ENCODE measurements at places on chromosomes 5 and 9.

DNA sequence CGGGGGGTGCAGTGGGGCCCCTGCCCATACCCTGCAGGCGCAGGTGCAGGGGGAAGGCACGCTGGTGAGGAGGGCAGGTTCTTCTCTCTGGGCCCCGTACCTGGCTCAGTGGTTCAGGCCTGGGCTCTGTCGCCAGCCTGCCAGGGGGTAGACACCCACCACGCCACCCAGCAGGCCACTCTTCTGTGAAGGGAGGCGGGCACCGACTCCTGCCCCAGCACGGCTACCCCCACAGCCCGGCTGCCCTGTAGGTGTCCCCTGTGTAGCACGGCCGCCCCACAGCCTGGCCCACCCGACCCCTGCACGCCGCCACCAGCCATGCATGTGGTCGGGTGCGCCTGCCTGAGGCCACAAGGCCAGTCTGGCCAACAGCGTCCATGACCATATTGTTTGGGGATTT is 1.7 kb downstream of the LCN6 start:
- no peak for DNase-seq

- DNase-seq = no peak
Observed at GRCh38 chr9:104748359-104749031, 1.0 kb downstream of the NIPSNAP3A start.

DNA sequence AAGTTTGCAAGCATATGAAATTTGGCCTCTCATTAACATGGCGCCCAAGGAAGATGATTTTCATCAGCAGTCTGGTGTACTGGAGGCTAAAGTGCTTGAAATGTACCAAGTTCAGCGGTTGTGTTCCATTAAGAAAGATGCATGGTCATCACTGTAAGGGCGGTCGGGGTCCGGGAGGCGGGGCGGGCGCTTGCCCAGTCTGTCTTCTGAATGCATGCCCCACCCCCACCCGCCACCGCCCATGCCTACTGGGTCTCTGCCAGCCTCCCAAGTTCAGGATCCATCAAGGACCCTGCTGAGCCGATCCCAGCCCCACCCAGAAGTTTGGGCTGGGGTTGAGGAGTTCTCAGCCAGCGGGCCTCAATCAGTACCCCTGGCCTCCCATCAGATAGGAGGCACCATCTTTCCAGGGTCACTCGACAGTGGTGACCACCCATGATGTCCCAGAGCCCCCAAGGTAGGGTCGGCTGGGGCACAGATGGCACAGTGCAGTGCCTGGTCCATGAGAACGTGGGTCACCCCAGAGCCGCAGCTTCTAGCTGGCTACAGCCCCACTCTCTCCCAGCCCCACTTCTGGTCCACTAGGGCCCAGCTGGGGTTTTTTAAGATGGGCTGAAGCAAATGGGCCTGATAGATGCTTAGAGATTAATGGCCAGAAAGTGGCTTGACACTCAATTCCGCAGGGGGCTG is 24.4 kb upstream of the PRDM12 start:
- no peak for DNase-seq

GRCh38 chr5:92505925-92506324 is 1075.1 kb downstream of the NR2F1-AS1 start:
- no peak for DNase-seq

DNA sequence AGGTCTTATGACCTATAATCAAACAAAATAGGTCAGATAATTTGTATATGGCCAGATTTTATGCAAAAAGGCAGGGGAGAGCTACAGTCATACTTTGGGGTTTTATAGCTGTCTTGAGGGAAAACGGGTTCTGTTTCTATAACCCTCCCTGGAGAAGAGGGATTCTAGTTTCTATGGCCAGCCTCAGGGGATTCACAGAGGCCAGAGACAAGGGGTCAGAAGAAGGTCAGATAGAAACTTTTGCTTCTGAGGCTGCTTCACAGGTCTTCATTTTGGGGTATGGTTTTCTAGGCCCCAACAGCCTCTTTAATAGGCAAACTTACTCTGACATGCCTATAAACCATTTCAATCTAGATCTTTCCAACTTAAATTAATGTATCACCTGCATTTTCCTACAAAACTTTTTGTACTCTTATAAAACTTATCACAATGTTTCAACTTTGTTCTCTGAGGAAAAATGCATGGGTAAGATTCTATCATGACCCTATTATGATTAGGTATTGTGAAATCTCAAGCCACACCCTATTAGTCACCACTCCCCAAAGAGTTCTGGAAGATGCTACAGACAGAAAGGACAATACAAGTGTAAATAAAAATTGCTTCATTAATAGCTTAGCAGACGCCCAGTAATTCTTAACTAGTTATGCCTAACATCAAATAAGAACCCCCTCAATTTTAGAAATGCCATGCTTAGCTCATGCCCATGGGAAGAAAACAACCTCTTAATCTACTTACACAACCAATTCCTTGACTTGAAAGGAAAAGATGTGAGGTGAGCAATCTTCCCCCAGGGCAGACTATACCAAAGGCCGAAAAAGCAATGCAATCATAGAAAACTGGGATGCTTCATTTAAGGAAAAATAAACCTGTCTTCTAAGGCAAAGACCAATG is 396.6 kb downstream of the TLR4 start:
- DNase-seq = no peak

GRCh38 chr5:108181975-108182374 is 199.9 kb downstream of the FBXL17 start:
- DNase-seq = no peak

- no peak for DNase-seq
Observed at GRCh38 chr5:34674187-34674586, 18.1 kb downstream of the RAI14 start.

- DNase-seq = no peak
Observed at GRCh38 chr5:150847334-150847695, 994 bp downstream of the IRGM start.

DNA sequence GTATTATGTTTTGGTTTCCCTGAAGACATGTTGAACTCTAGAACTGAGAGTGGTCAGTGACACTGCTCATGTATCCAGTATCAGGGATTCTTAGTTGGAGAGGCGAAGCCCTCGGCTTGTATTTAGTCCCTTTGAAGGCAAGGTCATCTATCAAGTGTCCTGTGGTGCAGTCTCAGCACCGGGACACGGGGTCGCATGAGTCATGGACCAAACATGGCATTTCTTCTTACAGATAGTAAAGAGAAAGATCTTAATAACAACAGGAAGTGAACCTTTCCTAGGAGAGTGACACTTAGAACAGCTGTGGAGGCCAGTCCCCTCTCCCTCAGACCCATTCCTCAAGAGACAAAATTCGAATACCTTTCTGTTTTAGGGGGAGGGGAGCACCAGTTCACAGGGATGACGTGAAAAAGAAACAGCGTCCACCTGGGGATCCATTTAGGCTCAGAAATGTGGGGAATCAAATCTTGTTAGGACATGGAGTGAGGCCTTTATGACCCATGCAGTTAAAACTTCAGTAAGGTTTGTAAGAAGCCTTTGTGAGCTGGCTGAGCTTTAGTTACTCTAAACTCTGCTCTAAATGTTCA is 86.5 kb downstream of the ADGRV1 start:
- DNase-seq = no peak

DNA sequence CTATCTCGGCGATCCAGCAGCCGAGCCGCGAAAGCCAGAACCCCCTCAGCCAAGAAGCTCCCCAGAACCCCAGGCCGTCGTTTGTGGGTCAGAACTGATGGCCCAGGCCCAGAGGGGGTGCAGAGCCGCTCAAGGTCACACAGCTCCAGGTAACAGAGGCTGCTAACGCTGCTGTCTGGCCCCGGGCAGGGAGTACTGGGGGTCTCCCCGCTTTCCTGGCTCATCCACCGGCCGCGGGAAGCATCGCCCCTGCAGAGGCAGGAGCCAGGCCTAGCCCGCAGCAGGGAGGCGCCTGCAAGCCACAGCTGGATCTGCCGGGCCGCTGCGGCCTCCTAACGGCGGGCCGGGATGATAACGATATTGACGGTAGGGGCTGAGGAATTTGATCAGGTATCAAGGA is 39.4 kb upstream of the CTSV start:
- no peak for DNase-seq

GRCh38 chr5:154755361-154756008 is at the start of gene LARP1:
TSS of gene LARP1 (plus strand) at chr5:154755377. CDS start at chr5:154755758, 381 bp downstream.
- no peak for DNase-seq

DNA sequence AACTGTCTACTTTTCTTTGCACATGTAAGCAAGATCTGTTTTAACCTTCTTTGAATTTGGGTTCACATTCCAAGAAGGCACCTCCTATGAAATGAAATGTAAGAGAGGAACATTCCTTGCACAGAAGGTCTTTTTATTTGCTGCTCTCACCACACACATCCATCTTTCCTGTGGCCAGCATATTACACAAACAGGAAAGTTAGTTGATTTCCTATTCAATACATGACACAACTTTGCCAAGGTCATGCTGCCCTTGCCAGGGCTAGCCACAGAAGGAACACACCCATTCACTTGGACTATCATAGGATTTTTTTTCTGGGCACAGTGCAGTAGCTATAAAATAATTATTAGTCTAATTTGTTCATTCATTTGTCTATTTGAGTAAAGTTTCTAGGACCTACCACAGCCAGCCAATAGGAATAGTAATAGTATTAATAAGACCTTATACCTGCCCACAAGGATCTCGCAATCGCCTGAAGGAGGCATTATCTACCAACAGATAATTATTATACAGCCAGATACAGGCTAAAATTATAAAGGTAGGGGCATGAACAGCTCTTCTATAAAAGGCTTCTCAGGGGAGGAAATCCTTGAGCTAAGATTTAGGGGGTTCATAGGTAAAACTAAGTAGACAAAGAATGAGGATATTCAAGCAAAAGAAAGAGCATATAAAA is 78.1 kb upstream of the NREP start:
- no peak for DNase-seq

DNA sequence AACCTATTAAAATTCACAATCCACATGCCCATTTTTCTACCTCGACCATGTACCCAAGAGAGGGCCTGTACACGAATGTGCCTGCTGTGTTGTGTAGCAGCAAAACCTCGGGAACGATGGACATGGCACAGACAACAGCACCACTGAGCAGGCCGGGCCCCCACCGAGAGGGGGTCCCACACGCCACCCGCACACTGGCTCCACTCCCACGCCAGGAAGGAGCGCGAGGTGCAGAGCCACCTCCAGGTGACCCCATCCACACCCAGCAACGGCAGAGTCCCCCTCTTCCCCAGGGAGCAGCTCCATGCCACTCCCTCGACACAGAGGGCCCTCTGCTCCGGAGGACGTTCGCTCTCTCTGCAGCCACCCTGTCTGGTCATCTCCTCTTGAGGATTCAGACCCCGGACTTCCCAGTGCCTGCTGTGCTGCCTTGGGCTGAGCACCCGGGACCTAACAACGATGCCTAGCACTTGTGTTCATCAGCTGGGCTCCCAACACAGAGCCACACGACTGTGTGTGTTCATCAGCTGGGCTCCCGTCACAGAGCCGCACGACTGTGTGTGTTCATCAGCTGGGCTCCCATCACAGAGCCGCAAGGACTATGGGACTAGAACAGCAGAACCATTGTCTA is 25.3 kb upstream of the ADAMTS2 start:
- DNase-seq = no peak

DNA sequence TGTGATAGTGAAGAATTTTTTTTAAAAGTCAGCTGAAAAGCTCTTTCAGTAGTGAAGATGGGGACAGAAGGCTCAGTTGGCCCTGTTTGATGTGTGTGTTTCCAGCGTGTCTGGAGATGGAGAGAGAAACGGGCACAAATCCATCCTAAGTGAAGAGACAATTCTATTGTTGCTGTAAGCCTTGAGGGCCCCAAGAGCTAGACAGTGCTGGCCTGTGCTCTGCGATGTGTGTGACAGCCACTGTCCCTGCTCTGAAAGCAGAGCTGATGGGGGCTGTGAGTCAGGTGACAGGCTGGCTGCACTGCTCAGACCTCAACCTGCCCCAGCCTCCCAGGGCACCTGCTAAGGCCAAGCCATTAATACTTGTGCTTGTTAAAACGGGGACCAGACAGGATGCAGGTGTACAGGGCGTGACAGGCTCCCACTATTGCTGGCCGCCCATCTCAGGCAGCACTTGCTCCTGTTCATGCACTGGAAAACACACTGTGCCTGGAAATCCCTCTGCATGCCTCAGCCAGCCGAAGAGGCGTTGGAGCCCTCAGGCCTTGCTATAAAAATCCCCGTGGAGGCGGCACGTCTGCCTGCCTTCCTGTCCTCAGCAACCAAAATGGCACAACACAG is 44.6 kb upstream of the SEMA4D start:
- DNase-seq = no peak

DNA sequence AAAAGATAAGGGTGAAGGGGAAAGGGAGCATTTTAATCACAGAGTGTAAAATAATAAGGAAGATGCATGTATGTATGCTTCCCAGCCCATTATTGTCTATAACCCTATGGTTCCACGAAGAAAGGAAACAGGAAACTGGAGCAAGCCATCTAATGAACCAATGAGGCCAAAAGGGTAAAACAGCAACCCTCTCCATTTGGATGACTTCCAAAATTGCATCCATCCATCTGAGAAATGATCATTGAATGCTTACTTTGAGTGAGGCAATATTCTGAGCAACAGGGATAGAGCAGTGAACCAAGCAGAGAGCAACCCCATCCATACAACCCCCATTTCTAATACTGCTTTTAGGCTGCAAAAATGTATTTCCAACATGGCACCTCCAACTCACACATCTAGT is 46.9 kb downstream of the ARL15 start:
- no peak for DNase-seq

DNA sequence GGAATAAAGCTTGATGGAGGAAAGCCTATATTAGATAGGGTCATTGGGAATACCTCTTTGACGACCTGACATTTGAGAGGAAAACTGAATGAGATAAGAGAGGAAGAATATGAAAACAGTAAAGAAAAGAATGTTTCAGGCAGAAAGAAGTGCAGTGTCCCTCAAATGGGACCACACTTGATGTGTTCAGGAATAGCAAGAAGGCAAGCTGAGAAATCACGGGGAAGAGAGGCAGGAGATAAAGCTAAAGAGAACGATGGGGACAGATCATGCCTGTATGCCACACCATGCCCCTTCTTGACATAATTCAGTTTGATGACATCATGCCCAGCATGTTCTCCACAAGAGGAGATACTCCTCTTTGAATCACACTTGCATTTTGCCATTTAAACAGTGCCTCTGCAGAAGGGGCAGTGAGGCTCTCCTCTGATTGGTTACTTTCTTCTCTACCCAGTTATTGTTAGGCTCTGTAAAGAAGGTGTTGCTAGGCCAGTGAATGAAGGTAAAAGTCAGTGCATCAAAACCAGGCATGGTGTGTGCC is 7.6 kb downstream of the AP3S1 start:
- DNase-seq = no peak

DNA sequence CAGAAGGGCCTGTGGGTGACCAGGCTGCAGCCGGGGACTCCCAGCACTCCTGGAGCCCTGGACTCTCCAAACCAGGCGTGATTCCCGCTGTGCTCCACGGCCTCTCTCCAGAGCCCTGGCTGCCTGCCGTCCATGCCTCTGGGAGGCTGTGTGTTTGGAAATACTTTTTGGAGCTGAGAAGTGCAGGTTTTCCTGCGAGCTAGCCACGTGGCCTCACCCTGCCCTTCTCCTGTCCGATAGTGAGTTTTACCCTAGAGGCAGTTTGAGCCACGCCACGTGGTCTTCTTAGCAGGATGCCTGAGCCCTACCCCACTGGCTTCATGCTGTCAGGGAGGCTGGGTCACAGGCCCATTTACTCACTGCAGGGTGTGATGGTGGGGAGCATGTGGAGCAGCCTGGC is 71.3 kb downstream of the COL5A1 start:
- no peak for DNase-seq
